ENCODE measurements at places on chromosomes 6 and 20.
A peak's percentile ranks its signal among the peaks of the same experiment; 100 is the strongest.

DNA sequence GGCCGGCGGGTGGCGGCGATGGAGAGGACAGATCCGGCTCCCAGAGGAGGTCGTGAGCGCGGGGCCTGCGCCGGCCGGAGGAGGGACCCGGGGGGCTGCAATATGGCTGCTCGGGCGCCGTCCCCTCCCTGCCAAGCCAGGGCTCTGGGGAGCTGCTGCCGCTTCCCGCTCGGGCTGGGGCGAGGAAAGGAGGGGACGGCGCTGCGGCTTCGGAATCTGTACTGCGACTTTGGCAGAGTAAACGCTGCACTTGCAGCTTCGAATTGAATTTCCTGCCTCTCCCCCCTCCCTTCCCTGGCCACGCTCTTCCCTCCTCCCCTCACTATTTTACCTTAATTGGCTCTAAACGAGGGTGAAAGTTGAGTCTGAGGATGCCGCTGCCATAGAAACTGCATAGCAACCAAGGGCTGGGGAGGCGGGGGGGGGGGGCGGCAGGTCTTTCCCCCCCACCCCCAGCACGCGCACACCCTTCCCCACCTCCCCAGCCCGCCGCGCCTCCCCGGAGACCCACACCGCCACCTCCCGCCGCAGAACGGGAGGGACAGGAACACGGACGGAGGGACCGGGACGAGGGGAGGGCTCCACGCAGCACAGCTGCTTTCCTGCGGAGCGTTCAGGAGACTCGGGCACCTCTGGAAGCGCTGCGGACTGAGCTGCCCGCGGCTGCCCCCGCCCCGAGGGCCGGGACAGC, 93.9 kb downstream of the RNASET2 start:
- DNase-seq, result peak; percentile 5

GRCh38 chr6:1916334-1917070, 306.8 kb downstream of the FOXC1 start:
- no peak for DNase-seq

GRCh38 chr6:54729716-54730115, 116.9 kb upstream of the FAM83B start:
- DNase-seq, result no peak

DNA sequence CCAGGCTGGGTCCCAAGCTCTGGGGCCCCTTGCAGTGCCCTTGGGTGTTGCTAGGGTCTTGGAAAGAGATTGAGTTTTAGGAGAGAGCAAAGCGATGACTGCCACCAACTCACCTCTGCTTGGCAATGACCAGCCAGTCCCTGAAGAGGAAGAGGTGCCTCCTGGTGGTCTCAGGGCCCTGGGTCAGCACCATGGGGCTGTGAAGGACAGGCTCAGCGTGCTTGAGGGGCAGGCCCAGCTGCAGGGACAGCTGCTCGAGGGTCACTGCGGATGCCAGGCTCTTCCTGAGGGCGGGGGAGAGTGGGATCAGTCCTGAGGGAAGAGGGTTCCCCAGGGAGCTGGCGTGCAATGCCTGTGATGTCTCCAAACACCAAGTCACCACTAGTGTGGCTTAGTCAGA, 50.8 kb upstream of the TAGAP start:
- no peak for DNase-seq

- no peak for DNase-seq
These were observed 5.0 kb downstream of the MANBAL start for GRCh38 chr20:37294262-37294981.

DNA sequence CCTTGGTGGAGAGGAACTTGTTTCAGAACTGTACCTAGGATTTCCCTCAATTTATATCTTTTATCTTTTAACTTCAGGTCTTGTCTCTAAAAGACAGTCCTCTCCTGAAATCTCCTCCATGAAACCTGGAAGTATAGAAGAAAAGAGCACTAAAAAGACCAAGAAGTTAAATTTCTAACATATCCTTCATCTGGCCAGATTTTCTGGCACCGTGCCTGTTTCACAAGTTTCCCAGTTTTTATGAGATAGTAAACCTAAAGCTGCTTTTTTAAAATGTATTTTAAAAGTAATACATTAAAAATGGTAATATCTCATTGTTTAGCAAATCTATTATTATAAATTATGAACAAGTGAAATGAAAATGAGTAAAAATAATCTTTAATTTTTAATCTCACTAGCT, 348.3 kb upstream of the RSPO3 start:
- DNase-seq, result no peak

DNA sequence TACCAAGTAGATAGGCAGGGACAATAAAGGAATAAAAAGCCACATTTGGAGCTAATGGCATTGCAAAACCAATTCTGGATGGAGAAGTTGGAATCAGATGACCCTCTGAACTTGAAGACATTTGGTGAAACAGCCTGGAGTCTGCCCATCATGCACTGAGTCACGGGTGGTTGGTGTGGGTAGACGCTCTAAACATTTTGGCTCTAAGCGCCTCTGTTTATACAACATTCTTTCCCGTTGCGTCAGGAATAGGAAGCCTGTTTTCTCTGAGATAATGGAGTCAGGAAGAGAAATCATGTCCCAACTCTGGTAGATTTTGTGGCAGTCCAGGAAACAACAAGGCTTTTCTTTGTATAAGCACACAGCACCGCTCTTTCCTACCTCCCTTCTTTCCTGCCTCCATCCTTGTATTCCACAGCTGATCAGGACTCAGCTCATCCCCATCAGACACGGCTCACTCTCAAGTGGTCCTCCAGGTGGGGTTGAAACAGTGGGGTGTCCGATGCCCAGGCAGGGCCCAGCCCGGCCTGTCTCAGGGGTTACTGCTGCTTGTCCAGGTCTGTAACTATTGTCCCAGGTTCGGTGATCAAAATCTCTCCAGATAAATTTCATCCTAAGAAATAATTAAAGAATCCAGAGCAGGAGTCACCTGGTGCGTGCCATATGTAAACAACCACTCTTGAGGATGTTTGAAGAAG, 12.1 kb upstream of the RAMACL start:
- DNase-seq, result peak; percentile 37

GRCh38 chr20:37345339-37346235, at the start of gene SRC:
Gene SRC, plus strand, starts transcription at chr20:37346140. Its CDS starts 38,014 bp downstream, at chr20:37384154.
- no peak for DNase-seq

DNA sequence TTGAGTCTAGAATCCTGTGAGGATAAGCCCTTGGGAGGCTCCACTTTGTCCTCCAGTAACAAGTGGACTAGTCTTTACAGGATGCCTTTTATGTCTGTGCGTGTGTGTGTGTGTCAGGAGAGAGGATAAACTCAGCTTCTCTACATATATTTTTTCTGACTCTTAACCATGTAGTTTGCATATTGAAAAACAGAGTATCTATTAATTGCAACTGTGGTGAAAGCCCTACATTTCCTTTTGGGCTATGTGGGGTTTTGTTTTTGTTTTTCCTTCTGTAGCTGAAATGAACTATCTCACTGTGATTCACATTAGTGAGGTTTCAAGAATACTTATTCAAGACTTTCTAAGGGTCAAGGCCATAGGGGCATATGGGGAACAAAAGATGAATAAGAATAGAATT, 17.7 kb downstream of the TPBG start:
- DNase-seq, result no peak
